ENCODE measurements at places on chromosomes 1 and 21. TPM values are rescaled to one million over a fixed set of nuclear protein-coding genes. Genes with fewer than 3 reads are reported as not detected.

The LEMD1 gene
- 11.0 TPM for total RNA-seq

The C1orf116 gene
- under 0.01 TPM for total RNA-seq

The S100A3 gene
- total RNA-seq = not detected

The LIPI gene
- not detected for total RNA-seq

The CFHR3 gene
- total RNA-seq = not detected

The SMPDL3B gene
- total RNA-seq = not detected

The DUSP23 gene
- 16.0 TPM for total RNA-seq

The PPM1J gene
- total RNA-seq = 3.4 TPM

The LZIC gene
- total RNA-seq = 59.5 TPM

The CELA3A gene
- total RNA-seq = not detected

The SLC25A44 gene
- total RNA-seq = 18.5 TPM

The CLIC6 gene
- total RNA-seq = not detected

The COP1 gene
- total RNA-seq = 125 TPM

The MSTO1 gene
- total RNA-seq = 61.7 TPM

The BARHL2 gene
- total RNA-seq = not detected

The PLK3 gene
- 13.1 TPM for total RNA-seq

The EPHA2 gene
- 1.9 TPM for total RNA-seq

The GPR25 gene
- not detected for total RNA-seq

The PADI2 gene
- 1.6 TPM for total RNA-seq

The FCGR2B gene
- not detected for total RNA-seq

The PER3 gene
- 6.9 TPM for total RNA-seq

The HRNR gene
- not detected for total RNA-seq

The CRYBG2 gene
- total RNA-seq = 0.63 TPM

The STUM gene
- 38.2 TPM for total RNA-seq

The MANEAL gene
- 41.0 TPM for total RNA-seq

The VCAM1 gene
- total RNA-seq = 14.4 TPM

The NHLH1 gene
- 2.2 TPM for total RNA-seq

The TMEM59 gene
- 94.8 TPM for total RNA-seq

The NBPF6 gene
- total RNA-seq = not detected

The AMY1B gene
- not detected for total RNA-seq

The LAD1 gene
- total RNA-seq = not detected

The RGL1 gene
- total RNA-seq = 60.7 TPM

The SLFNL1 gene
- 4.4 TPM for total RNA-seq

The PCAT6 gene
- total RNA-seq = not detected

The PTPRC gene
- total RNA-seq = 3.8 TPM

The DPT gene
- not detected for total RNA-seq

The HMGCS2 gene
- total RNA-seq = not detected

The KCNT2 gene
- total RNA-seq = 49.8 TPM

The MAP10 gene
- total RNA-seq = 8.5 TPM

The GSTM5 gene
- 4.7 TPM for total RNA-seq
